ENCODE measurements at places on chromosomes 1 and 21. TPM values are rescaled to one million over a fixed set of nuclear protein-coding genes. Genes with fewer than 3 reads are reported as not detected.

OSCP1 gene
- total RNA-seq, result 9.2 TPM

RWDD3 gene
- total RNA-seq, result 18.4 TPM

MR1 gene
- total RNA-seq, result 21.1 TPM

RHD gene
- not detected for total RNA-seq

AMY1C gene
- not detected for total RNA-seq

S100A4 gene
- total RNA-seq, result 3,194 TPM

SPATA21 gene
- total RNA-seq, result not detected

RPE65 gene
- not detected for total RNA-seq

RGS7 gene
- 16.5 TPM for total RNA-seq

CLCA1 gene
- total RNA-seq, result not detected

All from A172 (cell line).